ENCODE measurements at places on chromosomes 12 and 14.

DNA sequence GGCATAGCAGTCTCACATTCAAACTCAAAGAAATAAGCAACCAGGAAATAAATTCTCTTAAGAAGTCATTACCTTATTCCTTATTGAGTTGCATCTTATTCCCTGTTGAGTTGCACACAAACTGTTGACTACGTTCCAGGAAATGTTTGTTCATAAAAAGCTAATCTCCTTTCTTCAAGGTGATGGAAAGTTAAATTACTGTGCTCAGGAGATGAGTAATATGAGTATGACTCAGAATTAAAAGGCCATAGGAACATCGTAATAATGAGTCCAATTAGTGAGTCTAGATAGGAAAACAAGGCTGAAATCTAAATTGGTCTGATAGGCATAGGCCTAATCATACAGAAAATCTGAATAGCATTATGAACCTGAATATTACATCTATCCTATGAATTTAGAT is 203.1 kb downstream of the SLC2A13 start:
- DNase-seq: no peak

DNA sequence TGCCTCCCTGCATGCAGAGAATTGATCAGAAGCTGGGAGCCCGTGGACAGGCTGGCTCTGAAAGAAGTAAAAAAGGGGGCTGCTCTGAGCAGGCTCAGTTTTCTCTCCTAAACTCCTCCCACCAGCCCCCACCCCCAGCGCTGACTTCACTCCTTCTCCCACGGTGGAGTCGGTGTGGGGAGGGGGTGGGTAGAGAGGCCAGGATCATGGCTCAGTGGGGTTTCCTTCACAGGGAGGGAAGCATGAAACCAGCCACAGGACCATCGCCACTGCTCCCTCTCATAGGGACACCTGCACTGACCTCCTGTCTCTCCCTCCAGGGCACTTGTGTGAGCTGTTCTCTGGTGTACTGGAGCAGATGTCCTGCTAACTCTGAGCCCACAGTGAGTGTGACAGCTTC is 78.9 kb downstream of the STAB2 start:
- DNase-seq: no peak

DNA sequence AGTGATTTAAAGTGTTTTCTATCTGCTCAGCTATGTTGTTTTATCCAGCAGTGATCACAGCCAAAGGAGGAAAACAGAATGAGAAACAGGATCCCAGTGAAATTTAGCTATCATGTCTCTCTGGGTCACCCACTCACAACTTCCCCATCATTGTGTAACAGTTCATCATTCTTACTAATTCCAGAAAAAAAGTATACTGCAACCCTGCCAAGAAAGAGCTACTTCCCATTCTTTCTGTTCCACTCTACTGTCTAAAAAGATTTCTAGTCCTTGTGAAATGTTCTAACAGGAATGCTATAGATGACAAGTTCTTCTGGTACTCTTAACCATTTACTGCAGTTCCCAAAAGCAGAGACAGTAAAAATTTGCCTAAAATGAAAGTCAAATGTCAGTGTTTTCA is 39.2 kb upstream of the CD163 start:
- no peak for DNase-seq

DNA sequence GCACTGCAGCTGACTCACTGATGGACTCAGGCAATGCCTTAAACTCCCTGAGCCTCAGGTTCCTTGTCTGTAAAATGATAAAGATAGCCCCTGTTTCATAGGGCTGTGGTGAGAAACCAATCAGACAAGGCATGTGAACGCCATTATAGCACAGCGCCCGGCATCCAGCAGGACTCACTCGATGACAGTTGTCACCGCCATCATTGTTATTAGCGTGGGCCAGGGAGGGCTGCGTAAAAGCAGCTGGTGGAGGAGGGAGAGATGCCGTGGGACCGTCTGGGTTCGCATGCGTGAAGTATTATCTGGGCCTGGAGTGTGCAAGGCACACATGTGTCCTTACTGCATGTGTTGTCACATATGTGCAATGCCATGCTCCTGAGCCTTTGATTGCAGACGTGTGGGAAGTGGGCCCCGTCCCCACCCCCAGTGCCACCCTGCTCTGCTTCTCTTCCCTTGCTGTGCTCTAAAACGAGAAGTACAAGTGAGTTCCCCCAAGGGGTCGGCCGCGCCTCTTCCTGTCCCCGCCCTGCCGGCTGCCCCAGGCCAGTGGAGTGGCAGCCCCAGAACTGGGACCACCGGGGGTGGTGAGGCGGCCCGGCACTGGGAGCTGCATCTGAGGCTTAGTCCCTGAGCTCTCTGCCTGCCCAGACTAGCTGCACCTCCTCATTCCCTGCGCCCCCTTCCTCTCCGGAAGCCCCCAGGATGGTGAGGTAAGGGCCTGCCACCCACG is at the start of gene PTPN6:
Gene PTPN6 (plus strand): TSS at position 546 of the 730 bp plus-strand sequence. CDS start 157 bp downstream, at position 703.
- DNase-seq: no peak

GRCh38 chr14:35979531-35979930 is 153.4 kb downstream of the BRMS1L start:
- DNase-seq: no peak

DNA sequence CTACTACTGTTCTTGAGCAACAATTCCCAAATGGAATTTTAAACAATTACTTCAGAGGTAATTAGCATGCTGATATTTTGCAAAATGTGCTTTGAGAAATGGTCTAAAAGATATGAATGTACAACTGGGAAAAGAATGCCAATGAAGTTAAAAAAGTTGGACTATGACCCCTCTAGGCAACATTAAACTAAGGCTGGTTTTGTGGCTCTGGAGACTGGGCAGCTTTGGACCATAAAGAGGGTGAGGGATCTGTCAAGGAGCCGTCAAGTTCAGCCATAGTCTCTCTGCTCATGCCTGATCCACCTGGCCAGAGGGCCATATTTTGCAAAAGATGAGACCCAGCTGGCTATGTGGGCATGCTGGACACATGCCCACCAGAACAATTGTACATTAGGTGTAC is 38.8 kb downstream of the CMAS start:
- DNase-seq: no peak

GRCh38 chr12:122793685-122794106 is 19.3 kb downstream of the CCDC62 start:
- DNase-seq: peak; percentile 52

GRCh38 chr12:111025792-111026430 is 105.5 kb upstream of the MYL2 start:
- DNase-seq: no peak

All from putamen (tissue), 1 donor.